ENCODE measurements at places on chromosomes 2 and 18.

DNA sequence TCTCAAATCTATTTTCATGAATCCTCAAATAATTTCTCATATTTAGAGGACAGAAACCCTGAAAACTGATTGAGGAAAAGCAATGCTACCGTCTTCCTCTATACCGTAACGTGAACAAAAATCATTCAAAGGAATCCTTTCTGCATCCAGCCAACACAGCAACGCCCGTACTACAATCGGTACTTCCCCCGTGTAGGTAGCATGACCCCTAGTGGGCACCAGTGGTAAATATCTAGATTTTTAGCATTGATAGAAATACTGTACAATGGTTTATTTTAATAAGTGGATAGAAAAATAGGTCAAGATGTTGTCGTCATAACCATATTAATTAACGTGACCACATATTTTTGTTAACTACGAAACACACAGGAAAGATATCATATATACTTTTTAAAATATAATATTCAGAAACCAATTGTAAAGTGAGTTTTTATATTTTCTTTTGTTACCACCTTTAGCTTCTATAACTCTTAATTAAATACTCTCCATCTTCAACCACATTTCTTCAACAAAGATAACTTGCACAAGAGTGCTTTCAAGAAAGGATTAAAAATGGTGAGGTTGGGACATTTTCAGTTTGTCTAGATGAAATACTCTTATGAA, 194.1 kb downstream of the SS18 start:
- no peak for DNase-seq

- no peak for DNase-seq
These were observed 131.3 kb downstream of the TPO start for GRCh38 chr2:1544478-1545069.

DNA sequence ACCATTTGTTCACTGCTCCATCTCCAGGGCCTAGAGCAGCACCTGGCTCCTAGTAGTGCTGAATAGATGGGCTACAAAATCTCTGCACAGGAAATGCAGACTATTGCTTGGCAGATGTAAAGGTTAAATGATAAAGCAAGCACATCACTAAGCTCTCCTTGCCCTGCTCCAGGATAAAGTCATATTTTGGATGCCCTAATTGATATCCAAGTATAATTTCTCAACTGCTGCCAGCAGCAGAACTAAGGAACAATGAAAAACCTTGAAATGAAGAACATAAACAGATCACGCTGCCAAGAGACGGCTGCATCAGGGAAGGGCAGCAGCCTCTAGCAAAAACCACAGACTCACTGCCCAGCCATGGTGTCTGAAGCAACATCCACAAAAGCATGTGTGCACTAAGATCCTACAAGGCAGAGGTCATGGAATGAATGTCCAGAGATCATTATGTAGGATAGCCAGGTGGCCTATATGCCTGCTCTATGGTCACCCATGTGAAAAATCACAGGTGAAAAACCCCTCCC, 134.7 kb downstream of the TMEM163 start:
- no peak for DNase-seq

GRCh38 chr2:45602624-45603023, 8.4 kb downstream of the SRBD1 start:
- no peak for DNase-seq

DNA sequence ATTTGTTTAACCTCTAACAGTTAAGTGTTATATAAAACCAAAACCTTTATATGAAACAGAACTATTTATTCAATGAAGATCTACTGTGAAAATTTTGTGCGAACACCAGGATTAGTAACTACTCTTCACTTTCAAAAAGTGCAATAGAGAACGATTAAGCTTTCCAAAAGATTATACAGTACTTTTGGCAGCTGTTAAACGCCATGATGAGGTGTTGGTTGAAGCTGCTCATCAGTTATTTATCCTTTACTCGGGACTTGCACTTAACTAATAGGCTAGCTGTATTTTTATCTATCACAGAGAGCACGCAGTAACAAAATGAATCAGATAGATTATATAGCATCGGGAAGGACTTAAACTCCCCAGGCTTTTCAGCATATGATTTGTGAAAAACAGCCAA, 113.6 kb downstream of the GCA start:
- no peak for DNase-seq

- DNase-seq, result no peak
These were observed 102.3 kb upstream of the ID2 start for GRCh38 chr2:8579485-8580085.

- no peak for DNase-seq
These were observed 18.6 kb downstream of the GLI2 start for GRCh38 chr2:120754067-120754960.

GRCh38 chr2:28406276-28407096, 13.8 kb downstream of the FOSL2 start:
- DNase-seq, result peak; percentile 29

DNA sequence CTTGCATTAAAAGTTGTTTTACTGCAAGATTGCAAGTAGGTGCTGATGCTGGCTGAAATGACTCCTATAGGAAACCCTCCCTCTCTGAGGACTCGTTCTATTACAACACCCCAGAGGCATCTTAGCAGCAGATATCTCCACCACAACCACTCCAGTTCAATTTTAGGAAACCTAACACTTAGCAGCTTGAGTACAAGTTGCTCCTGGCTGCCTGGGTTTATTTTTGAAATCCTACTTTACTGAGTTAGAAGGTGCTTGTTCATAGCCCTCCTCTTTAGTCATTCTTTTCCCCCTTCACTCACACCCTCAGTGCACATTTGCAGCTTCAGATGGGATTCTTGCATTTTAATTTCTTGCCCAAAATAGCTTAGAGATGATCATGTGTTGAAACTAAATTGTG, 111.5 kb downstream of the MTCL1 start:
- no peak for DNase-seq

- DNase-seq, result no peak
These were observed 70.7 kb downstream of the PMS1 start for GRCh38 chr2:189854940-189855339.

DNA sequence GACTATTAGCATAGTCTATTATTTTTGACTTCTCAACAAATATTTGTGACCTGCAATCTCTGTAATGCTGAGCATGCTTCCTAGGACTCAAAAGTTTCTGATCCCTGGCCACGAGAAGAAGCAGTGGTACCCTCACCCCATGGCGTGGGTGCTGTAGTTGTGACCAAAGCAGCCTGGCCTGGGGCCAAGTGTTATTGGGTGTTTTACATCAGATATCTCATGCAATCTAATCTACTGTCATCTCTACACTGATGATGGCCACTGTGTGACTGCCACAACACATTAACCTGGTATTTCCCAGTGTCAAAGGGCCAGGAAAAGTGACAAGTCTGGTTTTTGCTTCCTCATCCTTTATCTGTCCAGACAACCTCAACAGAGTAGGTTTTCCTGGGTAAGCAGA, 80.8 kb upstream of the WIPF1 start:
- no peak for DNase-seq

DNA sequence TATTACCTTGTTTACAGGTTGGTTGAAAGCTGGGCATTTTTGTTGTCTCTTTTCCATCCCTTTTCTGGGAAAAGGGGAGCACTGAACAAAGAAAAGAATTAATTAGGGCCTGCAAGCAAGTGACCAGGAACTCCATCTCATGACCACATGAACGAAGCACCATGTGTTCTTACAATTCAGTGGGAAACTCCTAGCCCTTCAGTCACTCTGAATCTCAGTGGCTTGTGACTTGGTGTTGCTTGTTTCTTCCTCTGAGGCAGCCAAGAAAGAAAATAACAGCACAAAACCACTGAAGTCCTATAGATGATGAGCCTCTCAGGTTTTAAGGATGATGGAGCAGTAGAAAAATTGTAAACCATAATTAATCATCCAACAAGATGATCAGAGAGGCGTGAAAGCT, 129.1 kb upstream of the CAB39 start:
- no peak for DNase-seq

DNA sequence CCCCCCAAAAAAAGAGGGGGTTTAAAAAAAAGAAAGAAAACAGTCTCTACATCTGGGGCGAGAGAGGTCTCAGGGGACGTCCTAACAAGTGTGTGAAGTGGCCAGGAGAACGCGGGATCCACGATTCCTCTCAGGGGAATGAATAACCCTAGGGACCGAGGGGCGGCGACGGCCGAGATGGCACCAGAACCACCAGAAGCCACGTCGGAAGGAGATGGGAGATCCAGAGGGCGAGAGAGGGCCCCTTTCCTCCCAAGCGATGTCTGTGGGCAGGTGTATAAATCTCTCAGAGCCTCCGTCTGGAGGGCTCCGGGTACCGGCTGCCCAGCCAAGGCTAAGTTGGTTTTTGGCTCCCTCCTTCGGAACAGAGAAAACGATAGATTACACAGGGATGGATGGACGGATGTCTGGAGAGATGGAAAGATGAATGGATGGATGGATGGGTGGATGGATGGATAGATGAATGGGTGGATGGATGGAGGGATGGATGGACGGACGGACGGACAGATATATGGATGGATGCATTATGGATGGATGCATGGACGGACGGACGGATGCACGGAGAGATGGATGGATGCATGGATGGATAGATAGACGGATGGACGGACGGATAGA, 1.7 kb downstream of the EPHA4 start:
- peak; percentile 10 for DNase-seq

GRCh38 chr2:141411419-141411818, 719.4 kb downstream of the LRP1B start:
- DNase-seq, result no peak

GRCh38 chr18:11512096-11513025, 97.0 kb upstream of the SLC35G4 start:
- DNase-seq, result no peak

GRCh38 chr2:213149294-213149875, 2.0 kb downstream of the IKZF2 start:
- no peak for DNase-seq

- no peak for DNase-seq
These were observed 36.9 kb downstream of the HJURP start for GRCh38 chr2:233817361-233817911.

GRCh38 chr2:138689705-138690104, 90.5 kb downstream of the NXPH2 start:
- no peak for DNase-seq

DNA sequence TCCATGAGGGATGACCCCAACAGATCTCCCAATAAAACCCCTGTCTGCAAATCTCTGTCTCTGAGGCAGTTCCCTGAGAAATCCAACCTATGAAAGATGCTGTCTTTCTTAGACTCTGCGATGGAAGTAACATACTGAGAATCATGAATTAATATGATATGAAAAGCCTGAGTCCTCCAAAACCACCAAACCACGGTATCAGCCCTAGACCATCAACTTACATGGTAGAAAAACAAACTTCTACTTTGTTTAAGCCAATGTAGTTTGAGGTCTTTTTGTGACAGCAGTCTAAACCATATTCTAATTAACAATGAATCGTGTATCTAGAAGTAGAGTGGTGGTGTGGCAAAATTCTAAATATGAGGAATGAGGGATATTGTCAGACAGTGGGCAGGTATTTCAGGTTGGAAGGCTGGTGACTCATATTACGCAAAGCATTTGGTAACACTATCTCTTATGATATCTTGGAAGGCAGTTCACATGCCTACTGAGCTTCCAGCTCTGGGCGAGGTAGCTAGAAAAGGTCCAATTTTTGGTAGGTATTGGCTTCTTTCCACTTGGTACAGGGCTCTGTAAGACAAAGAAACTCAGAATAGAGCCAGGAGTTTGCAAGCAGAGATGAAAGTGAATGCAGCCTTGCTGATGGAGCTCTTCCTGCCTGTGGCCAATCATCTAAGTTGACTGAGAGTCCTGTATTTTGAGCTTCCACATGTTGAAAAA, 215.8 kb downstream of the ZFP36L2 start:
- no peak for DNase-seq

DNA sequence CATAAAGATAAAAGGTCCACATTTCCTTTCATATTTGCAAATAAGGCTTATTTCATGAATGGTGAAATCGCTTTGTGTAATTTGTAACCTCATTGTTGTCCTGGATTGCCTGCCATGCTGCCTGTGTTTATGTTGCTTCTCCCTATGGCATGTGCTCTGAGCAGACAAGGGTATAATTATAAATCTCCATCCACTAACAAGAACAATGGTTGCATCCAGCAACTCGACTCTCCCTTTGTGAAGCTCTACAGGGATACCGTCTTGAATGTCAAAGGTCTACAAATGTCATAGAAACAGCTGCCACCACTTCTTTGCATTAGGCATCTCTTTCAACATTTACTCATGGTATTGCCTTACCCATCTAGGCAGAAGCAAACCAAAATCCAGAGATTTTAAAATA, 209.6 kb downstream of the SLC8A1 start:
- DNase-seq, result no peak

DNA sequence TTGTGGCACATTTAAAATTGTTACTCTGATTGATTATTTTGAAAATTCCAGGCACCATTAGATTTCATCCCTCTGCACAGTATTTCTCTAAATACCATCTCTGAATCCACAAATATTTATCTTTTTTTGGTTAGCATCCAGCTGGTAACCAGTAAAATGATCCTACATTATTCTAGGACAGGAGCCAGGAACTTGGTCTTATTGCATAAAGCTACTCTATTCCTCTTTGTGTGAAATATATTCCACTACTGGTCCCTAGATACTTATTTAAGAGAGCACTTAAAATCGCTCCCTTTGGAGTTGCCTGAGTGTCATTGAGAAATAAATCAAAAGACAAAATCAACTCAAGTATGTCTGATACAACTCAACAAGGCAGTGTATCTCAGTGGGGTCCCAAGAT, 7.4 kb upstream of the MBOAT2 start:
- DNase-seq, result no peak

GRCh38 chr2:24558781-24559472, 67.9 kb downstream of the NCOA1 start:
- DNase-seq, result no peak

GRCh38 chr2:126899616-126900185, 1.0 kb downstream of the TEX51 start:
- DNase-seq, result no peak

DNA sequence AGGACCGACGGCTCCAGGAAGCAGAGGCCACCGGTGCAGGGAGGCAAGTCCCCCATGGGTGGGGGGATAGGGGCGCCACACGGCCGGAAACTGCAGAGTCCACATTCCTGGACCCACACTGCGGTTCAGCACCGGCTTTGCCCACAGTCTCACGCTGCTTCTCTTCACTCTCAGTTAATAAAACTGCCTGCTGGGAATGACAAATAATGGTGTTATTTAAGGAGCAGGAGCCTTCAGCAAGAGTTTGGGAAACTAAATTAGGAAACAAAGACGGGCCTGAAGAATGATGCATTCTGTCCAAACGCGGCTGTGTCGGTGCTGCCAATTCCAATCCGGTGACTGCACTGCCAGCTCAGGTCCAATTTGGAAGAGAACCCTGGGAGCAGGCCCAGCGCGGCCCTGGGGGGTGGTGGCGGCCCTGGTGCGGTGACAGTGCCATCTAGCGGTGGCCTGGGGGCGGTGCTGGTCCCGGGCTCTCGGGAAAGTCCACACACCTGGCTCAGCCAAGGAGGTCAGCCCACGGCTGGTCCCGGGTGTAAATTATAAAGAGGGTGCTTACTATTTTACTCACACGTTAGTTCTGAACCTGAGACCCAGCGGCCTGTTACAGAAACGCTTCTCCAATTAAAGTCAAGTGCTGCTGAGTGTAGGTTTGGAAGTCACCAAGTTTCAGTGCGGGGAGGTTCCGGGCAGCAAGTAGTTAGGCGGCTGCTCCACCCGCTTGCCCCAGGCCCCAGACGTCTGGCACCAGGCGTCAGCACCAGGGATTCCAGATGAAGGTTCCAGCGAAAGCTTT, 73.1 kb upstream of the PXDN start:
- peak; percentile 63 for DNase-seq
